Esophagus muscularis mucosa (tissue), 4 donors: ENCODE measurements at places on chromosomes 3 and 15. TPM values are rescaled to one million over a fixed set of nuclear protein-coding genes. Genes with fewer than 3 reads are reported as not detected.

DNA sequence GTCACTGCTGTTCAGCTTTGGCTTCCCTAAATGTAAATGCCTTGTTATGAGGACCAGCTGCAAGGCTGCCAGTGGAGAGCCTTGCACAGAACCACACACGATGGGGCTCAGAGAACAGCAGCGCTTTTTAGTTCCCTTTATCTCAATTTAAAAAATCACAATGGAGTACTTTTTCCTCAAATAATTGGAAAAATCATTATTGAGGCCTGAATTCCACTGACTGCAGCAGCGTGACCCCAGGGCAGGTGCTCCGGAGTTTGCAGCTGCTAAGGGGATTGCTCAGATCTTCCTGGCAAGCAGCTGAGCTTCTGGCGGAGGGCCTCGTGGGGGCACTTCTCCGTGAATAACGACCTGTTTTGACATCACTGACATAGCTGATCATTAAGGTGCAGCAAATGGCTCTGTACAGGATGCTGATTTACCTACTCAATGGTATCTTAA is 245.6 kb upstream of the TRIM42 start:
- no peak for DNase-seq

DNA sequence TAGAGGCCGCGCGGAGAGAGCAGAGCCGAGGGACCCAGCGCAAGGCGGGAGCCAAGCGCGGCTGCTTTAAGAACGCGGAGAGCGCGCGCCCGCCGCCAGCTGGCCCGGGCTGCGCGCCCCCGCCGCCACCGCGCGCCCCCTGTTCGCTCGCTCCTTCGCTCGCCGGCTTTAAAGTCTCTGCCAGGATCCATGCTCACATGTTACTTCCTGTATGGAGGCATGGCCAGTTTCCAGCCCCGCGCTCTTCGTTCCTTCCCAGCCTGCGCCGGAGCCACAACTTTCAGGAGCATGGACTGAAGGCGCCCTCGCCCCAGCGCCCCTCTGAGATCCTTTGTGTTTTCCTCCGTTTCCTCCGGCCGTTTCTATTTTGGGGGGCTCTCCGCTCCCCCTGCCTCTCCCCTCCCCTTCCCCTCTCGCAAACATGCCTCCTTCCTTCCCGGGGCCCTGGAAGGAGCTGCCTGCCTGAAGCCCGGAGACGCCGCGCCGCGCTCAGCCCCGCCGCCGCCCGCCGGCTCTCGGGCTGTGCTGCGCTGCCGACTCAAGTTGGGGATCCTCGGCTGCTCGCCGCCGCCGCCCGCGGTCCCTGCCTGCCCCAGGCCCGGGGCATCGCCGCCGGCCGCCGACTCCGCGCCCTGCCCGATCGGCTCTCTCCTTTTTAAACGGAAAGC is at the start of gene PTPRG:
TSS of gene PTPRG (plus strand) at position 198 of the 668 bp plus-strand sequence. CDS start 717 bp downstream, outside the sequence.
- DNase-seq: peak; percentile 95

DNA sequence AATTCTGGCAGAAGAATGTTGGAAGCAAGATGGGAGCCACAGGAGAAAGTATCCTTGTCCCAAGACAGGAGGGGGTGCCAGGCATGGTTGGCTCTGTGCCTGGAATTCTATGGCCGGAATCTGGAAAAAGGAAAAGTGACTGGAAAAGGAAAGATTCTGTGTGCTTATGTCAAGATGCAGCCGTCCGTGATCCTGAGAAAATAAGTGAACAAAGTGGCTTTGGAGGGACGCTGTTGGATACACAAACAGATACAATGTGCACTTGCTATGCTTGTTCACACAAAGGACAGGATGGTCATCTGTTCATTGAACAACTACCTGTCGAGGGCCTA is 28.5 kb upstream of the MUC20 start:
- peak; percentile 92 for DNase-seq

GRCh38 chr3:48415251-48415953 is 14.5 kb downstream of the PLXNB1 start:
- no peak for DNase-seq

The TRIP4 gene
- total RNA-seq: 9.9 TPM
